ENCODE measurements at places on chromosomes 5 and 9.

DNA sequence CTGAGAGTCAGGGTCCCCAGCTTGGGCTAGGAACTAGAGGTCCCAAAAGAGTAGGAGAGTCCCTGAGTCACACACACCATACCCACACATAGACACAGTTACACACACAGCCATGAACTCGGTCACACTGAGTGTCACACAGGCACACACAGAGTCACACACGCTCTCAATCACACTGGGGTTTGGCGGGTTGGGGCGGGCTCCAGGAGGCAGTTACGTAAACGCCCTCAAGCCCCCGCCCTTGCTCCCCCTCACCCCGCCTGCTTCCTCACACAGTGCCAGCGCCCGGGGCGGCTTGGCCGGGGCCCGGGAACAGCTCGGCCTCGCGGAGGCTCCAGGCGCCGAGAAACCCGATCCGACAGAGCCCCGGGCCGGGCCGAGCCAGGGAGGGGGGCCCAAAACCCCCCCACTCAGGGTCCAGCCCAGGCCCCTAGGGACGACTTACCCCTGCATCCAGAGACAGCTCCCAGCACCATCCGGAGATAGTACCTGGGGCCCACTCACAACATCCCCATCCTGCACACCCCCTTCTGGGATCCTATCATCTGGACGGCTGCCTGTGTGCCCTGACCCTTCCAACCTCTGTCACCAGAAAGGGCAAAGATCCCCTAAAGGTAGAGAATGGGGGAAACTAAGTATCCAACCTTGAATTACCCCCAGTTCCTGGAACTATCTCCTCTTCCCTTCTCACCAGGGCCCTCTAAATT, 3.5 kb upstream of the CNTFR start:
- no peak for DNase-seq

DNA sequence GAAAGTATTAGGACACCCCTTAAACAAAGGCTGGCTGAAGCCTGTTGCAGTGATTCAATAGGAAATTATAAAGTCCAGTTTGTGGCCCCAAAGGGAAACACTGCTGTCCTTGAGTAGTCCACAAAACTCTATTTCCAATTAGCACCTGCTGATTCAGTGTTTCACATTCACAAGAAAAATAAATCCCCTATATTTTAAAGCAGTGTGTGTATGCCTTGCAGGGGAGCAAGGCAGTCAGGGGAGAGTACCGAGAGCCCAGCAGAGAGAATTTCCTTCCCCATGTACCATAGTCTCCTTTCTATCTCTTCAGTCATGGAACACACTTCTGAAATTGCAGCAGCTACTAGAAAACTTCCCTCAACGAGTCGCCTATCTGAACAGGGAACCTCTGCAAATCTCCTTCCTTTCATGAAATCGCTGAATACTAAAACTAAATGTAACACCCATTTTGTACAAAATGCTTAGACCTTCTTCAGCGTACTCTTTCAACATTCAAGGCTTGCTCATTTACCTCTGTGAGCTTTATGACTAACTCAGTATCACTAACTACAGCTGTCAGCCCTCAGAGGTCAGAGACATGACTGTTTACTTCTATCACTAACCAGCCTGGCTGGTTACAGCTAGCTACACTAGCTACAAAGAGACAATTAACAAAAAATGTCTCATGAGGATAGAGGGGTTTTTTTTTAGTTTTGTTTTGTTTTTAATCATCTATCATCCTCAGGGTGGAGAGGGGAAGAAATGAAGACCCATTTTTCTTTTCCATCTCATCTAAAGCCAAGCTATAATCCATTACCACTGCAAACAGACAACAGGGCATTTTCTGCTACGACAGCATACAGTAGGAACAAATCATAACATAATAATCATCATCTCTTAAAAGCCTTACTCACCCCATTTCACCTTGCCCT, 188.7 kb downstream of the EBF1 start:
- no peak for DNase-seq

DNA sequence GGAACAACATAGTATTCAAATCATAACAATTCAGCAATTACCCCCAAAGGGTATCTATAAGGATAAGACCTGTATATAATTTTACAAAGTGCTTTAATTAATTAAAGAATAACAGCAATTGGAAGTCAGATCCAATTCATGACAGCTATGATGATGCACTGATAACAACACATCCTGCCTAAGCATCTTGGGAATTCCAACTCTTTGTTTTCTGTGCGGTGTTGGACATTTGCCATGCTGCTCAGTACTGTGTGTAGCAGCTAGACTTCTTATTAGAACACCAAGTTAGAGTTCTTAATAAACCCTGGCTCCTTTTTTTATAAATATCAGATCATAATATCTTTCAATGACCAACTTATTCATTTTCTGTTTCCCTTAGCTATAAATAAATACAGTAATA, 209.0 kb downstream of the SEC61B start:
- no peak for DNase-seq

DNA sequence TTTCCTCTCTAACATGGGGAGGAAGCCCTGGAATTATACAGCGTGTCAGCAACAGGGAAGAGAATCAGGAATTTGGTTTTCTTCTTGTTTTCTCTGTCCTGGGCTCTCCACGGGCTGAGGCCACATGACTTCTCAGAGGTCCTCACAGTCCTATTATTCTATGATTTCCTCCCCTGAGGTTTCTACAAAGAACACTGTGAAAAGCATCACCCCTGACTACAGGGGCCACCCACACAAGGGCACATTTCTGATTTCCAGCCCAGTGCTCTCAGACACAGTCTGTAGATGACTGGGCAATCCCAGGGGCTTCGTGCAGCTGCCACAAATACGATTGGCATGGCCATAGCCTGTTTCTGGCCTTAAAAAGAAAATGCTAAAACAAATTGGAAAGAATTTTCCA, 284.9 kb downstream of the CEMIP2 start:
- DNase-seq: no peak

DNA sequence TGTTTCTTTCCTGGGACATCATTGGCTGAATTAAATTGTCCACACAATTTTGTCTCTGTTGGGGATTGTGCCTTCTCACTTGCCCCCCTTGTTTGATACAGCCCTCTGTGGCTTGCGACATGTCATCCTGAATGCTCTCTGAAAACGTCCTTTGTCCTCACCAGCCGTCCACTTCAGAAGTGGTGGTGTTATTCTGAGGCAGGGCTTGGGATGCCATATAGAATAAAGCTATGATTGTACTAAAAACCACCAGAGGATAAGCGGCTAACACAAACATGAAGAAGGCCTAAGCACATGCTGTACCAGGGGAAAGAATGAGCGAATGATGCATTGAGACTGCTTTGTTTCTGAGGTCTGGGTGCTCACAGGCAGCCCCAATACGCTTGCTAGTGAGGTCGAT, 3.5 kb upstream of the SNX30 start:
- DNase-seq: no peak

DNA sequence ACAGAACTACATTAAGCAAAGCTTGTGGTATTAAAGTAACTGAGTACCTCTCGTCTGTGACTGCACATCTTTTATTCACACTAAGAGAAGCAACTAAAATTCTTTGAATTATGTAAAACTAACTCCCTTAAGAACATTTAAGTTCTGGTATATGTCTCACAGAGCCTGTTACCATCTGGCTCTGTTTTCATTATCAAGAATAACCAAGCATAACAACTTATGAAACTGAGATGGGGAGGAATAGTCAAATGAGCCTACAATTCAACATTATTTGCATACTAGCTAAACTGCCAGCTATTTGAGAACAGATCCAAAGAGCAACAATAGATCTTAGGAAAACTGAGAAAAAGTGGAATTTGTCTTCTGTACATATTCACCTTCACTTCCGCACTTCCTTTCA, 25.3 kb upstream of the ISOC1 start:
- no peak for DNase-seq

- DNase-seq: no peak
Observed at GRCh38 chr5:163385271-163385670, 52.1 kb upstream of the CCNG1 start.

DNA sequence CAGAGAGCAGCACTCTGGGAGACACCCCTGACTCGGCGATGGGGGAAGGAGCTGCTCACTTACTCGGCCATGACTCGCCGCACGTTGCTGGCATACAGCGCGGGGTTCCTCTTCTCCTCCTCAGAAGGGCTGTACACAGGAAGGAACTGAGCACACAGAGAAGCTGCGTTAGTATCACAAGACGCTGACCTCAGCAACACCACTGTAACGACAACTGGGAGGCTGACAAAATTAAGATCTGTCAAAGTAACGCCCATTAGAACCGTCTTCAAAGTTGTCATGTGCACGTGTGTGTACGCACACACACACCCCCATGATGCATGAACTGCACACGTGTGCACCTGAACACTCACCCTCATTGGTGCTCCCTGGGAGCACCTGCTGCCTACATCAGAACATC, 32.1 kb upstream of the SLC6A3 start:
- peak; percentile 12 for DNase-seq

- DNase-seq: no peak
Observed at GRCh38 chr5:402615-403359, 40.2 kb upstream of the EXOC3 start.

DNA sequence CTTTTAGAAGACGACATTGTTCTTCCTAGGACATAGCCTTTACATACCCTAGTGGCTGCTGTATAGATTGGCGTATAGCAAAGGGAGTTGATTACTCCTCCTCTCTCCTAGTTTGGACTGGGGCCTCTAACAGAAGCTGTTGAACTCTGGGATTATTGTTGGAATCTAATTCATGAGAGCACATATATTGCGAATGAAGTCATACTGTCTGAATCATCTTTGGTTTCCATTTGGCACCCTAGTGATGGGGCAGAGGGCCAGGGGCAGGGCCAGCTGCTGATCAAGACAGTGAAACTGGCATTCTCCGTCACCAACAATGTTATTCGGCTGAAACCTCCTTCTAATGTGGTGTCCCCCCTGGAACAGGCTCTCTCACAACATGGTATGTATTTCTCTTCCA, 40.3 kb downstream of the NUP188 start:
- no peak for DNase-seq

Measured in KG1 (cell line).